Activated CD4-positive, alpha-beta T cell treated with anti-CD3 and anti-CD28 coated beads, Interleukin-2, amount 50 U/mL, for 1 hour (primary cell): ENCODE measurements at places on chromosomes 6 and 20.

GRCh38 chr6:82038631-82039030, 208.9 kb downstream of the IBTK start:
- no peak for DNase-seq

DNA sequence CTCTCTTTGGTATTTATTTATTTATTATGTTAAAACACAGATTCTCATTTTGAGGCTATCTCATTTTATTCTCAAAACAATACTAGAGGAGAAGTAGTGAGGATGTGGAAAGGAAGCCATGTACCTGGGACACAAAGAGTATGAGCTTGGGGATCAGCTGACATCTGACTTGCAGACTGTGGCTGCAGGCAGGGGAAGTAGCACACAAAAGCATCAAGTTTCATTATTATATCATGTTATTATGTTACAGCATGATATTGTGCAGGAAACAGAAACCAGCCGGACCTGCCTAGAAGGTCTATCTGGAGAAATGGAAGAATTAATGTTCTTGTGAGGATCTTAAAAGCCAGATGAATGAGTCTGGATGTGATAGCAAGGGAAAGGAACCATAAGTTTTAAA, 248.2 kb downstream of the KHDC1L start:
- DNase-seq: no peak

DNA sequence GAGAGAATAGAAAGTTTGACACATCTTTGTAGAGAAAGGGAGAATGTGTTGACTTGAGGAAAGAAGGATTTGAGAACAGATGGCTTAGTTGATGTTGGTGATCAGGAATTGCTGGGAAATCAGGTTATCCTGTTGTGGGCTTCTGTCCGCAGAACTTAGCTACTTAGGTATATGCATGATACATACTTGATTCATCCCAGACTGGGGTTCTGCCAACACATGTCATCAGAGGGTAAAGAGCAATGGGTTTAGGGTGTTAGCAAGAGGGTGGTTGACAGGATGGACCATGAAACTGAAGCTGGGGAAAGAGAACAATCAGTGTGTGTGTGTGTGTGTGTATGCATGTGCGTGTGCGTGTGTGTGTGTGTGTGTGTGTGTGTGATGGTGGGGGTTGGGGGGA, 50.6 kb upstream of the NELFCD start:
- no peak for DNase-seq

- no peak for DNase-seq
Measured at GRCh38 chr6:42295677-42296076, 78.0 kb upstream of the MRPS10 start.

DNA sequence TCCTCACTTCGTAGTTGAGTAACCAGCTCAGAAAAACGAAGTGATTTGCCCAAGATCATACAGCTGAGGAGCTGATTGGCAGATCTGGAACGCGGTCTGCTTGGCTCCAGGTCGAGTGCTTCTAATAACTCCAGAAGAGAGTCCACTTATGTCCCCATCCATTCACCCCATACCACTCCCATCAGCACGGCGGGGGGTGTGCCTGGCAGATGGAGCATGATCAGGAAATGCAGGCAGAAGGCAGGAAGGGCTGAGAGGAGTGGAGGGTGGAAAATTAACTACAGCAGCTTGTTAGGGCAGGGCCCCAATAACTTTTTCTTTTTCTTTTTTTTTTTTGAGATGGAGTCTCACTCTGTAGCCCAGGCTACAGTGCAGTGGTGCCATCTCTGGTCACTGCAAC, 15.0 kb downstream of the FITM2 start:
- DNase-seq: no peak

DNA sequence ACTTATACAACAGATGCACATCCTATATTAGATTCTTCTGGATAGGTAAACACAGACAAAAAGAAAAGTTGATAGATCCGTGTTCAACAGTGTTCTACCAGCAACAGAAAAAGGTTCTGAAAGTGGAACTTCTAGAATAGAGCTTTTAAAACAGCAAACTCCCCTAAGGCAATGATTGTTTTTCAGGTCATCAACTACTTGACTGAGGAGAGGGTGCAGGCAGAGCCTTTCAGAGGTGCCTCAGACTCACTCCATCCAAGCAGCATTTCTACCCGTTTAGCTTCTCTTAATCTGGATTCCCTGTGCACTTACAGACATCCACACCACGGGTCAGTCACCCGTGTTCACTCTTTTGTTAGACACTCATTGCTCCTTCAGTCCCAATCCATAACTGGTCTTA, 28.9 kb downstream of the FYN start:
- DNase-seq: no peak

GRCh38 chr6:152091851-152092341, 284.4 kb downstream of the ESR1 start:
- no peak for DNase-seq

DNA sequence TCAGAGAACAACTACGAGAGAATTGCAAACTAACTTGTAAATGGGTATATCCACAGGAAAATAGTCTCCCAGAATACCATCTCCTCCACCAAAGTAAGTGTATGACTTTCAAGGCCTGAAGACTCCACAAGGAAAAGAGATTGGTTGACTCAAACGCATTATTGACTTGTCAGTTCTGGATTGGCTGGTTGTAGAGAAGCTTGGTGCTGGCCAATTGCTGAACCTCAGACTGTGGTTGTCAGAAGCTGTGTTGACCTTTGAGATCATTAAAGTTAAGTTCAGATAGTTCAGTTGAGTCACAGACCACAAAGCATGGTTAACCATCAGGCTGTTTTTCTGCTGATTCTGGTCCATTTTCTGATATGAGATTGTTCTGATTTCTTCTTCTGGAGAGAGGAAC, 388.3 kb downstream of the BMP2 start:
- DNase-seq: no peak

GRCh38 chr6:6870921-6871320, 236.8 kb upstream of the RREB1 start:
- no peak for DNase-seq

GRCh38 chr6:28597924-28598722, 72.4 kb downstream of the GPX5 start:
- DNase-seq: no peak

DNA sequence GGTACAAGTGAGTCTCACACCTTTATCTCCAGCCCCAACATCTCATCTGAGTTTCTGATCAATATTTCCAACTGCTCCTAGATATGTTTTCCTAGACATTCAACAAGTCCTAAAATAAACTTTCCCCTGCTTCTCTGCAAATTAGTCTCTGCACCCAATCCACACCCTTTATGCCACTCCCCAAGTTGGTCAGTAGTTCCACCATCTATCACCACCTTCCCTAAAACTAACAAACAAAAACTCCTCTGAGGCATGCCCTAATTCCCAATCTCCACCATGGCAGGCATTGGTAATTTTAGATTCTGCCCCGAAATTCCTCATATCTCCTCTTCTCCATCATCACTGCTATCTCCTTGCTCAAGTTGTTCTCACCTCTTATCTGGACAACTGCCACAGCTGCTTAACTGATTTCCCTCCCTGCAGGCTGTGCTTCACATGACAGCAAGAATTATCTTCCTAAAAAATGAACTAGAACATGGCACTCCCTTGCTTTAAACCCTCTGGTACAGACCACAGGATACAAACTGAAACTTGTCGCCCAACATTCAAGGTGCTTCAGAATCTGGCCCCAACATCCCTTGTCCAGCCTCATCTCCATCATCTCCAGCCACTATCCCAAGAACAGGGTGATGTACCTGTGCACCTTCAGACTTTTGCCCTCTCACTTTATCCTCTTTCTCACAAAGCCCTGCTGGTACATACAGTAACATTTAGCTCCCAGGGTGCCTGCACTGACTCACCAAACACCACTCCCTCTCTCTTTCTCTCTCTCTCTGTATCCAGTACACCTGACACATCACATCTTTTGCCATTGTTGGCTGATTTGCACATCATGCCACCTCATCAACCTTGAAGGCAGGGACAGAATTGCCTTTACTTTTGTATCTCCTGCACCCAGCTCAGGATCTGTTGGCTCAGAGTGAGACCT, 55.5 kb downstream of the ZHX3 start:
- DNase-seq: no peak

DNA sequence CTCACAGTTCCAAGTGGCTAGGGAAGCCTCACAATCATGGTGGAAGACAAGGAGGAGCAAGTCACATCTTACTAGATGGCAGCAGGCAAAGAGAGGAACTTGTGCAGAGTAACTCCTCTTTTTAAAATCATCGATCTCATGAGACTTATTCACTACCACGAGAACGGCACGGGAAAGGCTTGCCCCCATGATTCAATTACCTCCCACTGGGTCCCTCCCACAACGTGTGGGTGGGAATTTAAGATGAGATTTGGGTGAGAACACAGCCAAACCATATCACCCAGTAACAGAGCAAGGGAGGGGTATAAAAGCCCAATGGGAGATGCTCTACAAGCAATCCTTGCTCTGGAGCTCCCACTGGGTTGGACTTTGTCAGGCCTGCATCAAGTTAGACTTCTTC, 80.4 kb downstream of the JPH2 start:
- no peak for DNase-seq

GRCh38 chr20:34363465-34364222, 571 bp downstream of the ITCH start:
- peak; percentile 2 for DNase-seq

DNA sequence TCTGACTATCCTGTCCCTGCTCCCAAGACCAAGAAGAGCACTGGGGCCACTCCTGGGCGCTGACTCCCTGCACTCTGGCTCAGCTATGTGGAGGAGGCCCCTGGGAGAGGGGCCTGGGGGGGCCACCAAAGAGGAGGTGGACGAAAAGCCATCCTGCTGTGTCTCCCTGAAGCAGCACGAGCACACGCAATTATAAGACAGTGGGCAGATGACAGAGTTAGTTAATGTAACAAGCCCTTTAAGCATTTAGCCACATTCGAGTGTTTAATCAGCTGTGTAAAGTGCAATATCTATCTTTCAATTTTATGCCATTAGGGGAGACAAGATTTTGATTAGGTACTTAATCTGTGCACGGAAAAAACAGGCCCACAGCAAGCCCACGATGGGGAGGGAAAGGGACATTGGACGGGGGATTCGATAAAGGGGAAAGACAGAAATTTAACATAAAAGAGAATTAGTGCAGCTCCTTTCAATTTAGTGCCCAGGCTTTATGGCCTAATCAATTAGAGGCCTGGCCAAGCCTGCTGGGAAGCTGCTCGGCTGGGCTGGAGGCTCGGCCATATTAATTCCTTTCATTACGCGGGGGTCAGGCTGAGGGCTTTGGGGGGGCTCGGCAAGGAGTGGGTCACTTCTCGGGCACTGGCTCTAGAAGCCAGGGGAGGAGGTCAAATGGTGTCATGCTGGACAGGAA, 286.2 kb downstream of the DHX35 start:
- no peak for DNase-seq

- no peak for DNase-seq
Measured at GRCh38 chr20:51928931-51929330, 126.6 kb upstream of the SALL4 start.

DNA sequence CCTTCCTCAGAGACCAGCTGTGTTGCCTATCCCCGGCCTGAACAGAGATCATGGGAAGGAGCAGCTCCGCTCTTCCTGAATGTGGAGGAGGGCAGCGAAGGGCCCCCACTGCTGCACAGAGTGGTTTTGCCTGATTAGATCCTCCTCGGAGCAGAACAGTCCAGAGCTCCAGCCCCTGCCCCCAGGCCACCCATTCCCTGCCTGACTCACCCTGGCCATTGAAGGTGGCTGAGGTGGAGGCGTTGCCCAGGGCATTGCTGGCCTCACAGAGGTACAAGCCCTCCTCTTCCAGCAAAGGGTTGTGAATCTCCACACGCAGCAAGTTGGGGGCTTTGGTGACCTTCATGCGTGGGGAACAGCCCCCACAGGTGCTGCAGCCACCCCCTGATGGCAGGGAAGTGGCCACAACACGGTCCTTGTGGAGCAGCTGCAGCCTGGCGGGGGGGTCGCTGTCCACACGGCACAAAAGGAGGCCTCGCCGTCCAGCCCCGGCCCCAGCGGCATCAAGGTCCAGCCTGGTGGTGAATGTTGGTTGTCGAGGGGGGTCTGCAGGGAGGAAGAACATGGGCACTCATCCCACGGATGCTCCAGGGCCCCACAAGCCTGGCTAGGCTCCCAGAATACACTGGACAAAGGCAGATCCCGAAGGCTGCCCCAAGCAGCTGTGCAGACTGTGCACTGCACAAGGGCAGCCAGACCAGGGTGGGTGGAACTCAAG, 14.7 kb downstream of the SIGLEC1 start:
- no peak for DNase-seq

DNA sequence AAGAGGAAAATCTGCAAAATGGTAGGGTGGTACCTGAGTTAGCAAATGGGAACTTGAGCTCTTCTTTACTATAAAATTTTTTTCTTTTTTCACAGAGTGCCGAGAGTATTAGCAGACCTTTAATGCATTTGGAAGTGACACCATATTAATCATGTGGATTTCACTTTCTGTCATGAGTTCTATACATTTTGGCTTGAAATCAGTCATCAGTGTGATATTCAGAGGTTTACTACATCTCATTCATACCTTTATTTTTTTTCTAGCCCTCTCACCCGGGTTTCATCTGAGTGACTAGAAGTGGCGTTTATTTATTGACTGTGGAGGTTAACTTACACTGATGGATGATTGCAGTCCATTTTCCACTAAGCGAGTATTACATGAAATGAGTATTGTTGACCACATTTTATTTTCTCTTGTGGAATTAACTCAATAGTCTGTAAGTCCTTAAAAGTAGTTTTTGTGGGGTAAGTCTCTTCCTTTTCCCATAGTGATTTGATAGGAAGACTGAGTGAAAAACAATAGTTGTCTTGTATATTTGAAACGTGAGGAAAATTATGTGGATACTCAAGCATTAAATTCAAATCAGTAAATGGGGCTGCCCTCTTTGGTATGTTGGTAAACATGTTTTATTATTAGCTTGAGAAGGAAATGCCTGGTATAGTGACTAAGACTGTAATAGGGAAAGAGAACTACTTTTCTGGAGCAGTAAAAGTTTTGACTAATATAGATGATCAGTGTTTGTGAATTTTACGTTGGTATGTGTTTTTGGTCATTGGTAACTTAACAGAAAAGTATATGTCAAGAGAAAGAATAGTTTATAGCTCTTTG, 55.5 kb downstream of the JARID2 start:
- no peak for DNase-seq

GRCh38 chr6:136985502-136985901, 59.3 kb downstream of the IL20RA start:
- no peak for DNase-seq

DNA sequence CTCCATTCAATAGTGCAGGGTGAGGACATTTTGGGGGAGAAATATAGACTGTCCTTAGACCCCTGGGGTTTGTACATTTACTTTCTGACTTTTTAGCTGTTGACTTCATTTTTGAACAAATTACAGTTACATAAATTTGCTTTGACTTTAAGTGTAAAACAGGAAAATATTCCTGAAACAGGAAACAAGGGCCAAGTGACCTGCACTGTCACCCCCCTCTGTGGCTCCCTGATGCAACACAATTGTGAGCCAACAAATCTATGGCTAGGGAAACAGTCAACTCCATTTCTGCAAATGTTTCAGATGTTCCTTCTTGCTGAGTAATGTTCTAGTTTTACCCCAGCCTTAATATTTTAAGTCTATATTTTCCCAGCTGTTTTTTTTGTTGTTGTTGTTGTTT, 39.8 kb downstream of the HLA-A start:
- no peak for DNase-seq

GRCh38 chr20:44411020-44411756, 55.7 kb downstream of the HNF4A start:
- no peak for DNase-seq

- no peak for DNase-seq
Measured at GRCh38 chr6:5133943-5134342, 48.8 kb downstream of the PPP1R3G start.

GRCh38 chr6:36374972-36375371, 12.5 kb downstream of the ETV7 start:
- no peak for DNase-seq

GRCh38 chr6:161458201-161458951, 184.5 kb upstream of the AGPAT4 start:
- no peak for DNase-seq
